ENCODE measurements at places on chromosomes 2 and 18.
A peak's percentile ranks its signal among the peaks of the same experiment; 100 is the strongest.

DNA sequence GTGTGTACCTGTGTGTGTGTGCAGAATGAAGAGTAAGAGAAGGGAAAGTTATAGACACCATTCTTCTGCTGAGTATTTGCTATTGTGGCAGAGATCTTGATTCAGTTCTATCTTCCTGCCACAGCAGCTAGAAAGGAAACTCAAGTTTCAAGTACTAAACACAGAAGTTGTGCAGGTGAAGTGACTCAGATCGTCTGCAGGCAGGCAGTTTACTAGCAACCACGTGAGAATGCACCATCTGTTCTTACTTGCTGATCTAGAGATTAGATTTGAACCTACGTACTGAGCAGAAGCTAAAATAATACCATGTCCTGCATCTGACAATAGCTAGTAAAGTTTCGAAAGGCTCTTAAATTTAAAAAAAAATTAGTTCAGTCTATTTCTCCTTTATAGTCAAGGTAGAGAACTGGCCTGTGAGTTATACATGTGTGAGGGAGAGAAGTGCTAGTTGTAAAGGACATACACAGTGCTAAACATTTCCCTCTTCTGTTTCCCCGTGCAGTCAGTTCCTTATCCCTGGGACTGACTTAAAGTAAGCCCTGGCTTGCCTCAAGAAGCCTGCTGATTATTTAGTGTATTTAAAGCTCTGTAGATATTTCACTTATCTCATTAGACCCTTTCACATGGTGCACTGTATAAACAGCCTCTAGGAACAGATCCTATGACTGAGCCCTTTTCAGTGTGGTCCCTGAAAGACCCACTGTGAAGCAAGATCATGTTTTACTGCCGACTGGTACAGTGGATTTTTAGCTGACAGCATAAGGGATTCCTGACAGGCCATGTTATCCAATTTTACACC lies 45.0 kb downstream of the SLC38A11 start:
- DNase-seq: peak; percentile 82

DNA sequence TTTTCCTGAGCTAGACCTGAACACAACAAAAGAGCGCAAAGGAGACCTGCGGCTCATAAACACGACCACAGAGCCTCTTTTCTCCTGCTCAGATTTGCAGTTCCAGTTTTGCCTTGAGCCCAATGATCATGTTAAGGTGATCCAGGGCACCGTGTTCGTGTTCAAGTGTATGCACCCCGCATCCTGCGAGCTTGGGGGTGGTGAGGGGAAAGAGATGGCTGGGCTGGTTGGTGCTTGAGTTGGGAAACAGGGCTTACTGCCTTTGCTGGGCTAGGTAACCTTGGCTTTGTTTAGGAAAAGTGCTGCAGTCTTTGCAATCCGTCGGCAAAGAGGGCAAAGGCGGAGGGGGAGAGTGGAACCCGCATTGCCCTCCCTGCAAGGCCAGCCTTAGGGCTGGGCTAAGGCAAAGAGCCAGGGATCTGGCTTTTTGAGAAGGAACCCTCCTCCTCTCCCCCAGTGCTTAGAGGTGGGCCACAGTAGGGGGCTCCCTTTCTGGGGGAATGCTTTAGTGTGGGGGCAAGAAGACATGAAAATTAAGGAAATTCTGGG lies 1.3 kb downstream of the HOXD10 start:
- DNase-seq: no peak

GRCh38 chr2:11657646-11658045 lies 12.3 kb downstream of the NTSR2 start:
- no peak for DNase-seq

DNA sequence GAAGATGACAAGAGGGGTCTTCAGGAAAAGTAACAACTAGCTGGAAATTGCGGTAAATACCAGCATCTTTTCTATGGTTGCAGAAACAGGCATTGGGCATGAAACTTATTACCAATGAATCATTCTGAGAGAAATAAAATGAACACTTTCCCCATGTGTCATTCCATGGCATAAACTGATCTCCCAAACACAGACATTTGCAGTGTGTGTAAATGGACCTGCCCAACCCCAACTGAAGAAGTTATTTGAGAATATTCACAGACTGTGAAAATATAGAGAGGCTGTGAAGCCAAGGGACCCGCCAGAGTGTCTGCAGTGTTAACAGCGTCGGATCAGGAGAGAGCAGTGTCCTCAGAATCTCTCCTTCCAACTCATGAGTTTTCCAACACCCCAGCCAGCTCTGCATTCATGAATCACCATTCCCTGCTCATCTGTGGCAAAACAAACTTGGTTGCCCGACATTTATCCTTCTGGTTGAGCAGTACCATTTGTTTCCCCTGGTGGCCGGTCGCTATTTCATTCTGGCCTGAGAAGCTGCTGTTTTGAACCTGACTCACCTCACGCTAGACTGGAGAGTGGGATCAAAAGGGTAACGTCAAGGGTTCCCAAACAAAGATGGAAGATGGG lies 238.4 kb downstream of the PID1 start:
- no peak for DNase-seq

- DNase-seq: no peak
Measured at GRCh38 chr2:71637168-71637567, 183.8 kb downstream of the DYSF start.

DNA sequence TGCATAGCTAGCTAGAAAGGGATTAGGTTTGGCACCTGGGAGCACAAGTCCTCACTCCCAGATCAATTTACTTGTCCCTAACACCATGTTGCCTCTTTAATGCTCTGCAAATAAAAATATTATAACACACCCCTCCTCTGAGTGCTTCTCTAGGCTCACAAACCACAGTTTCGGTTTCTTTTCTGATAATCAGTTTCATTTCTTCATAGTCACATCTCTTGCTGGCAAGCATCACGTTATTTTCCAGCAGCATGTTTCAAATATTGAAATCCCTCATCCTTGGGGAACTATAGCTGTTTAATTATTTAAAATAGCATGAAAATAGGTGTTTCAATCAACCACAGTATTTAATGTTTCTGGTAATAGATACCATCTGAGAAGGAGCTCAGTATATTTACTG lies 13.9 kb upstream of the SMCHD1 start:
- no peak for DNase-seq

DNA sequence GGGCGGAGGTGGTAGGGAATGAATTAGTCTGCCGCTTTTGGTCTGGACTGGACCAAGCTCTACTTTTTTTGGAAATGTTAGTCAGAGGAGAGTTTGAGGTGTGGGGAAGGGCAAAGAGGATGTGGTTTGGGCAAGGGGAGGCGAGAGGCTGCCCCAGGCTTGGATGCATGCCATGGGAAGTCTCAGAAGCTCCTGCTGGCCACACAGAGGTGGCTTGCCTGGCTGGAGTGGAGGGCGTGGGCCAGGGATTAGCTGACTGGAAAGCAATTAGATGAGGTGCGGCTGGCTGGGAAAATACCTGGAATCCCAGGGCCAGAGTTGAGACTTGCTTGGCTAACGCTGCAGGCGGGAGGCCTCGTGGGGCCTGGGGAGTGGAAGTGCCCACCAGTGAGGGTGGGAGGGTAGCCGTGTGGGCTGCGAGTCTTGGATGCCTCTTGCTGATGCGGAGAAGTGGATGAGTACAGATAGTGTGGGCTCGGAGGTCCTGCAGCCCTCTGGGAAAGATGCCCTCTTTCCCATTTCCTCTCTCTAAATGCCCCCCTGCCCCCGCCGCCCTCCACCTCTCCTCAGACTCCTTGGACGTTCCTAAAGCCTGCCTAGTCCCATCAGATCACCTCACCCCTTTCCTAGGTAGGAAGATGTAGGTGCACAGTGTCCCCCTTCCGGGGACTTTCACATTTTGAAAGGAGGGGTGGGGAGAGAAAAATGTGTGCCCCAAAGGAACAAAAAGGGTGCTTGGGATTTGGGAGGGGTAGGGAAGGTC lies 117.6 kb downstream of the SMAD7 start:
- DNase-seq: peak; percentile 94

- no peak for DNase-seq
Measured at GRCh38 chr2:25268139-25268538, 73.6 kb downstream of the DNMT3A start.

DNA sequence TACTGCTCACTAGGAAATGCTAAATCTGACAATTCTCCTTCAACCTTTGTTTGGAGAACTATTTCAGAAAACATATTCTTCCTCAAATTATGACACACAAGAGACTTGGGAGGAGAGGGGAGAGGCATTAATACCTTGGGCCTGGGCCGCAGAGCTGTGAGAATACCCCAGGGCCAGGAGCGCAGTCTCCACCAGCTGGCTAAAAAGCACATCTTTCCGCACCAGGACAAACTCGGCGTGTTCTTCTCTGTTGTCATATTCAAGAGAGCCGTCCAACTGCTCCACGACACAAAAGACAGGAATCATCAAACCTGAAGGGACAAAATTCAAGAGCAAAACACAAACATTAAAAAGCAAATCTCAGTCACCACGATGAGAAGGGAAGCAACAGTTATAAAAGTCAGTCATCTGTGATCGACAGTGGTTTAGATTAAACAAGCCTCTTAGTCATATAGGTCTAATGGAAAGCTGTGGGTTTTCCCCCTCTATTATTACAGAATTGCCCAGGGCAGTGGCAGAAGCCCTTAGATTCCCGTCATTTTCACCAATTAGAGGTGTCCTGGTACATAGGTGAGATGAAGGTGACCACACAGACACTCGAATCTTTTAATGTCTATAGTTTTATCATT lies 24.4 kb downstream of the SATB2 start:
- no peak for DNase-seq

DNA sequence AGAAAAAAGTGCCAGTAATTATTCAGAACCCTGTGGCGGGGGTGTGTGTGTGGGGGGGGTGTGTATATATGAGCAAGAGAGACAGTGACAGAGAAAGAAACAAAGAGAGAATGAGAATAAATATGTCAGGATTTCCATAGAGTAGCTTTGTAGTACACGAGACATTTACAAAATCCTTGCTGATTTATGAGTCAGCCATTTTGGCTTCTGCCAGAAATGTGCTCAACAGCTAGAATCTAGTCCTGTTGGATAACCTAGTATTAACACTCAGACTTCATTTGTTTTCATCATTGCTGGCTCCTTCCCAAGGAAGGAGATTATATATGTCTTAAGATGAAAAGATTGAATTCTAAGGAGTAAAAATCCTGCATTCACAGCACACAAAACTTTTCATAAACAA lies 140.5 kb upstream of the HNRNPA3 start:
- DNase-seq: no peak

GRCh38 chr2:98188351-98189046 lies 101.5 kb downstream of the VWA3B start:
- DNase-seq: no peak

- DNase-seq: no peak
Measured at GRCh38 chr2:62231541-62231940, 35.6 kb downstream of the B3GNT2 start.

DNA sequence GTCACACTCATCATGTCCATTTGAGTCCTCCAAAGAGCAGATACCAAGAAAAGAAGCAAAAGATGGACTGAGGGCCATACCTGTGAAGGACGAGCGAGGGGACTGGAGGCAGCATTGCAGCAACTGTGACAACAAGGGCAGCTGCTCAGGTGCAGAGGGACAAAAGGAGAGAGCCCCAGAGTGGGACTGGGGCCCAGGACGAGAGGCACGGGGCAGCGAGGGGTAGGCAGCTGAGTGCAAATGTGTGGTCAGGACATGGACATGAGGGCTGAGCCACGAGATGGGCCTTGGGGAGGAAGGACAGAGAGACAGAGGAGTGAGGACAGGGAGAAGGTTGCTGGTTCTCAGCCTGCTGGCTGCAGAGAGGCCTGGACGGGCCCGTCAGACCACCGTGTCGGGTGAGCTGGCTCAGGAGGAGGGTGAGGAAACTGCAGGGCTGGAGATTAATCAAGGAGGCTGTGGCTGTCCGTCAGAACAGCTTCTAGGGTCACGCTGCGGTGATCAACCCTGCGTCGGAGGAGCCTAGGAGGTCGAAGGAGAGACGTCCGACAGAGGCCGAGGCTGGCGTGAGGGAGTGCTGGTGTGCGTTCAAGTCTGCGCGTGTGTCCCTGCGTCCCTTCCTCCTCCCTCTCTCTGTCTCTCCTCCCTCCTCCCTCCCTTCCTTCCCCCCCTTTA lies 206.8 kb upstream of the HDAC4 start:
- DNase-seq: no peak

- DNase-seq: no peak
Measured at GRCh38 chr18:13551305-13551603, 175.1 kb downstream of the FAM210A start.

DNA sequence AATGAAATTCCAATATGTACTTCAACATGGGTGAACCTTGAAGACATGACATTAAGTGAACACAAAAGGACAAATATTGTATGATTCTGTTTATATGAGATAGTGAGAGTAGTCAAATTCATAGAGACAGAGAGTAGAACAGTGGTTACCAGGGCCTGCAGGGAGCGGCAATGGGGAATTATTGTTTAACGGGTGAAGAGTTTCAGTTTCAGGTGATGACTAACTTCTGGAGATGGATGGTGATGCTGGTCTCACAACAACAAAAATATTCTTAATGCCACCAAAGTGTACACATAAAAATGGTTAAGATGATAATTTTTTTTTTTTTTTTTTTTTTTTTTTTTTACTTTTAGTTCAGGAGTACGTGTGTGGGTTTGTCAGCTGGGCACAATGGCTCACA lies 109.4 kb upstream of the TMEM200C start:
- no peak for DNase-seq

- DNase-seq: no peak
Measured at GRCh38 chr18:6652098-6652497, 77.4 kb upstream of the ARHGAP28 start.

GRCh38 chr2:69026026-69026425 lies 13.0 kb downstream of the ANTXR1 start:
- DNase-seq: no peak

DNA sequence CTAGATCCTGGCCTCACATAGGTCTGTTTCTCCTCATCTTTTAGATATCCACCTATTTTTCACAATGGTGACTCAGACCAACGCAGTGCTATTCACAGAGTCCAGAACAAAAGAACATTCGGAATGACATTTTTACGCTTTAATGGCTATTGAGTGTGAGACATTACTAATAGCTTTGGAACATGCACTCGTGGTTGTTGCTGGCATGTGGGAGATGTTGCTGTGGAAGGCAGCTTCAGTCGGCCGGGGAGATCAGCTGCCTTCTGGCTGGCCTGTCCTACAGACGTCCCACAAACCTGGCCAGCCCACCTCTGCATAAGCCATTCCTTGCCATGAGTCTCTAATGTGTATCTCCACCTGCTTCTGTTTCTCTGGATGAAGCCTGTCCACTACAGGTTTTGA lies 3.4 kb downstream of the MBP start:
- peak; percentile 99 for DNase-seq

DNA sequence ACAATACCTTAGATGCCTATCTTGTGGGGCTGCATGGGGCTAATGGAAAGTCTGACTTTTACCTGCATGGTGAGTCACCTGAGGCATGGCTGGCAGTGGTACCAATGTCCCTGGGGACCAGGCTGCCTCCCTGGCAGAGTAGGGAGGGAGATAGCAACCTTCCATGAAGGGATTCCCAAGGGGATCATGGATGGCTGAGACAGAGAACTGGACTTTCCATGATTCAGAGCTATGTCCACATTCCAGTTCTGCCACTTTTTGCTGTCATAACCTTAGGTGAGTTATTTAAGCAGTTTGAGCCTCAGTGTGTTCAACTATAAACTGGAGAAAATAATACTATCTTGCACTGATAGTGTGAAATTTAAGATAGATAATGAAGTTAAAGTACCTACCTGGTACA lies 178.6 kb downstream of the SETBP1 start:
- DNase-seq: no peak

Data from astrocyte (in vitro differentiated cells and primary cell).